Esophagus squamous epithelium (tissue), 5 donors: ENCODE measurements at places on chromosomes 1 and 21.

DNA sequence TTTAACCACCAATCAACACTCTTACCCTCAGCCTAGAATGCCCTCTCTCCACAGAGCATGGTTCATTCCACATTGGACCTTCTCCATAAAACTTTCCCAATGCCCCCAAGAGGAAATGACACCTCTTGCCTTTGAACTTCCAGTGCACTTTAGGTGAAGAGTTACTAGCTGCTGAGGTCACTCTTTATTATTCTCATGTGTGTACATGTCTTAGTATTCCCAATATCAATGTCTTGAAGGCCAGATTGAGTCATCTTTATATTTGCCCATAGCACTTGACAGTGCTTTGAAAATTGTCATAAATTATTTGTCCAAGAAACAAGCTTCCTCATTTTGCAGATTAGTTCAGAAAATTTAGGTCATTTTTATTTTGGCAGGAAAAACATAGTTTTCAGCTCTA lies 8.1 kb upstream of the DNASE2B start:
- DNase-seq = no peak

DNA sequence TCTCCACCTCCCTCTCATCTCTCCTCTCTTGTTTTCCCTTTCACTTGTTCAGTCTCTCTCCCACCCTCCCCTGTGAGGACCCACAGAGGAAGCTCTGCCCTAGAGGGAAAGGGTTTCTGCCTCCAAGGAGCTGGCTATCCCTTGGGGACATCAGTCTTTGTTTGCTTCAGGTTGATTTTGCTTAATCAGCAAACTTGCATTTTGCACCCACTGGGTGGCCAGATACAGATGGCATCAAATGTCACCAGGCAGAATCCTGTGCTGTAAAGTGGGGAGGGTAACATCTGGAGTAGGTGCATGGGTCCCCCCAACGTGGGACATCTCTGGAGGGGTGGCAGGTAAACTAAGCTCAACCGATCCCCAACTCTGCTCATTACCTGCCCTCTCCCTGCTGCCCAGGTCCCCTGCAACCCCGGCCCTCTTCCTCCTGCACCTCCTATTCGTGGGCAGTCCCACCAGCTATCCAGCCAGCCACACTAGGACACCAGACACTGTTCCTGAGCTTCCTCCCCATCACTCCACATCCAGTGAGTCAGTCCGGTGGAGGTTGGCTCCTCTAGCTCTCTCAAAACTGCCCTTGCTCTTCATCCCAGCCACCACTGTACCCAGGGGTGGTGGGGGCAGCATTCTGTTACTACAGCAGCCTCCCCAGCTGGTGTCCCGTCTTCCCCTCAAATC lies 123.3 kb downstream of the KCNN3 start:
- no peak for DNase-seq

- DNase-seq = no peak
These were observed 724.6 kb downstream of the ADGRL2 start for GRCh38 chr1:82525378-82525777.

GRCh38 chr1:81827942-81828341 lies 27.2 kb downstream of the ADGRL2 start:
- DNase-seq = no peak

- no peak for DNase-seq
These were observed 18.7 kb upstream of the CSF1 start for GRCh38 chr1:109891930-109892329.

- no peak for DNase-seq
These were observed 67.2 kb downstream of the TTLL7 start for GRCh38 chr1:83931658-83932253.

GRCh38 chr1:109775398-109775797 lies 11.7 kb upstream of the EPS8L3 start:
- DNase-seq = no peak

DNA sequence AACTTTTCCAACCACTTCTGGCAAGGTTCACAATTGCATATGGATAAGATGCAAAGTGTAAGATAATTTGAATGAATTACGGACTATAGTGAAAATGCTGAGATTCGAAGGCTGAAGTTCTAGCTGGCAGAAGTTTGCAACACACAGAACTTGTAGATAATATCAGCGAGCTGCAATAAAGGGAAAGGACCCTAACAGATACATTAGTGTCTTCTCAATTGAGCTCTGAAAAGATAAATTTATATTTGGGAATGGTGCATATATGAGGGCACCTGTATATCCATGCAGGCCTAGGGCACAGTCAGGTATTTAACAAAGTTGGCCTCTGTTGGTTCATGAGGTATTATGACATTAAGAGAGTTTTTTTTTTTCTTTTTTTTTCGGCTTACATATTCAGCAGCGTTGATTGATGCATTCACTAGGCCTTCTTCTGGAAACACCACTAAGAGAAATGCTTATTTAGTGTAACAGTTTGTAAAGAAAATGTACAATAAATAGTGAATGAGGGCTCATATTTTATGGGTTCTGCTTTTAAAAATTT lies 2.2 kb downstream of the NFIA start:
- no peak for DNase-seq

DNA sequence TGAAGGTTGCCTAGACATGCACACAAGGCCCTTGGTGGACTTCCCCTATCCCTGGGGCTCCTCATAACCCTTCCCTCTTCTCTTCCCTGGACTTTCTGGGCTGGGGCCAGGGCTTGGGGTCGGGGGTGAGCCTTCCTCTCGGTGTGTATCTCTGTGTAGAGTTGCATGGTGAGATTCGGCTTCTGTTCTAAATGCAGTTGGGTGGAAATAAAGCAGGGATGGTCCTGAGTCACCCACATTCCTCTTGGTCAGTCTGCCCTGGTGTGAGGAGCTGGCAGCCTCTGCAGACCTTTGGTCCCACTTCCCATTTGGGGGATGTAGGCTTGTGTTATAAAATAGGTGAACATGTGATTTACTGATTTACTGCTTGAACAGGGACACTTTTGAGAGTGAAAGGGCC lies 38.0 kb downstream of the ADARB1 start:
- DNase-seq = no peak

DNA sequence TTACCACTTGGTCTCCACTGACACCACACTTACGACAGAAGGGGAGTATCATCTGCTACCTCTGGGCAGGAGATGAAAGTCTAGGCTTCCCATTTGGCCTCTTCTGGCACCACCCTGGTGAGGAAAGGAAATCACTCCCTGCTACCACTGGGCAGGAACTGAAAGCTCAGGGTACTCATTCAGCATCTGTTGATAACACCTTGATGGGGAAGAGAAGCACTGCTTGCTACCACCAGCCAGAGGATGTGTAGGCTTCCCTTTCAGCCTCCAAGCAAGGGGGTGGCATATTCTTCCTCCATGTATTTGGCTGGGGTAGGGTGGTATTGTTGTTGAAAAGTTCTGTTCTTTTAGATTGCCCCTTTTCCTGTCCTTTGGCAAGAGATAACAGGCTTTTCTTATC lies 115.0 kb downstream of the ACBD6 start:
- no peak for DNase-seq

- no peak for DNase-seq
These were observed 130.5 kb upstream of the ZNF644 start for GRCh38 chr1:91152331-91152730.

- DNase-seq = no peak
These were observed 18.3 kb downstream of the ZBED6 start for GRCh38 chr1:203813581-203814341.

GRCh38 chr1:156402331-156403020 lies 33.5 kb downstream of the RHBG start:
- DNase-seq = no peak

DNA sequence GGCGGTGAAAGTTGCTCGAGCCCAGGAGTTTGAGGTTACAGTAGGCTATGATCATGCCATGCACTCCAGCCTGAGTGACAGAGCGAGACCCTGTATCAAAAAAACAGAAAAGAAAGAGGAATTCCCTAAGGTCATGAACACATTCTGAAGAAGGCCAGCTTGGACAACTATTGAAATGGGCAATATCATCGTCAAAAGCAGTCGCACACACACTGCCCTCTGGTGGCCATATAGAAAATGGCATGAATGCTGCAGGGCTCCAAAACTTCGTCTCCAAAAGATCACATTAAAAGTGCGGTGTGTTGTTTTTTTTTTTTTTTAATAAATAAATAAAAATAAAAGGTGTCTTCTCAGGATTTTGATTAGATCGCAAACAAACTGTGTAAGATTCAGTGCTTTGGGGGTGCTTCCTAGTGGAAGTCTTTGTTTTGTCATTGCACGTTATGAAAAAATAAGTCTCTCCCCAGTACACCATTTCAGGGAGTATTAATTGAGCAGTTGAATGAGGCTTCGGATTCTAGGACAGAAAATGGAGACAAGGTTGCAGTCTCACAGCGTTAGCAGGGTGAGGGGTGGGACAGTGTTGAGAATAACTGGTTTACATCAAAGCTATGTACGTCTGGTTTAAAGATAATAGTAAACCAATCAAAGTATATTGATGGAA lies 87.5 kb upstream of the FMN2 start:
- no peak for DNase-seq

- no peak for DNase-seq
These were observed 131.5 kb downstream of the CNIH3 start for GRCh38 chr1:224747578-224747977.

GRCh38 chr1:36458910-36459309 lies 5.3 kb downstream of the MRPS15 start:
- DNase-seq = no peak

DNA sequence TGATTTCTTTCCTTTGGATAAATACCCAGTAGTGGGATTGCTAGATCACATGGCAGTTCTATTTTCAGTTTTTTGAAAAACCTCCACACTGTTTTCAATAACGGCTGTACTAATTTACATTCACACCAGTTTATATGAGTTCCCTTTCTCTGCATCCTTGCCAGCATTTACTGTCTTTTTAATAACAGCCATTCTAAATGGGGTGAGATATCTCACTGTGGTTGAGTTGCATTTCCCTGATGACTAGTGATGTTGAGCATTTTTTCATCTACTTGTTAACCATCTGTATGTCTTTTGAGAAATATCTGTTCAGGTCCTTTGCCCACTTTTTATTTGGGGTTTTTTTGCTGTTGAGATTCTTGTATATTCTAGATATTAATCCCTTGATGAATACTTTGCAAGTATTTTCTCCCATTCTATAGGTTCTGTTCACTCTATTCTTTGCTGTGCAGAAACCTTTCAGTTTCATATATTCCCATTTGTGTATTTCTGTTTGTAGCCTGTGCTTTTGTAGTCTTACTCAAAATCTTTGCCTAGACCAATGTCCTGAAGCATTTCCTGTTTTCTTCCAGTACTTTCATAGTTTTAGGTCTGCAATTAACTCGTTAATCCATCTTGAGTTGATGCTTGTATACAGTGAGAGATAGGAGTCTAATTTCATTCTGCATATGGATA lies 7.3 kb downstream of the HENMT1 start:
- no peak for DNase-seq

DNA sequence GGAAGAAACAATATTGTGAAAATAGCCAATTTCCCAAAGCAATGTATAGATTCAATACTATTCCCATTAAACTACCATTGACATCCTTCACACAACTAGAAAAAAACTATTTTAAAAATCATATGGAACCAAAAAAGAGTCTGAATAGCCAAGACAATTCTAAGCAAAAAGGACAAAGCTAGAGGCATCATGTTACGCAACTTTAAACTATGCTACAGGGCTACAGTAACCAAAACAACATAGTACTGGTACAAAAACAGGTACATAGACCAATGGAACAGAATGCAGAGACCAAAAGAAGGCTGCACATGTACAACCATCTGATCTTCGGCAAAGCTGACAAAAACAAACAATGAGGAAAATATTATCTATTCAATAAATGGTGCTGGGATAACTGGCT lies 233.3 kb upstream of the TMPRSS15 start:
- no peak for DNase-seq

GRCh38 chr1:18805925-18806849 lies 53.3 kb downstream of the TAS1R2 start:
- no peak for DNase-seq
